ENCODE measurements at places on chromosomes 1 and 21.

- DNase-seq, result peak; percentile 1
Measured at GRCh38 chr21:26967062-26967913, at the start of gene ADAMTS5. ADAMTS5 (minus strand) TSS chr21:26967088; CDS start chr21:26966391, 697 bp downstream.

GRCh38 chr1:21338573-21339355 lies 48.5 kb upstream of the ECE1 start:
- no peak for DNase-seq

DNA sequence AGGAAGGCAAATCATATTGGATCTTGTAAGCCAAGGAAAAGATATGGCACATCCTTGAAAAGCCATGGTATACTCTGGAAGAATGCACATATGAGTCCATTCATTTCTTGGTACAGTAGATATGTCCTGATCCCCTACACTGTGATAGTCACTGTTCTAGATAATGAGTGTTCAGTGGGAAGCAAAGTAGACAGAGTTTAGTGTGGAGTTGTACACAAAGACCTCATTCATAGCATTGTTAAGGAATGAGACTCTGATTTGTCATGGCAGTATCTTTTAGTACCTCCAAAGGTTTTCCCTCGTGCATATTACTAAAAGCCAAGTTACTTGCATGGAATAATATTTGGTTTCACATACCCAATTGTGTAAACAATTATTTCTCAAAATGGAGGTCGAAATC lies 204.7 kb downstream of the NFIA start:
- no peak for DNase-seq

DNA sequence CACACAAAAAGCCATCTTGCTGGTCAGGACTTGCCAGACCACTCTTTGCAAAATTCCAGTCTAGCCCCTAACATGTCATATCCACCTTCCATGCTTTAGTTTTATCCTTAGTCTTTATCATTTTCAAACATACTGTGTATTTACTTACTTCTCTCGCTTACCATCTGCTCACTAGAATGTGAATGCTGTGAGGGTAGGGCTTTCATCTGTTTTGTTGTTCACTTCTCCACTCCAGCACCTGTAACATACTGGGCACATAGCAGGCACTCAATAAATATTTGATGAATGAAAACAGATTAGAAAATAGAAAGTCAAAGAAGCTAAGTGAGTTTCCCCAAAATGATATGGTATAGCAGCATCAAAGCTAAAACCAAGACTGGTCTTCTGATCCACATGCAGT lies 79.9 kb downstream of the OLFML2B start:
- DNase-seq, result no peak

GRCh38 chr21:14979264-14979663 lies 85.5 kb downstream of the NRIP1 start:
- no peak for DNase-seq

DNA sequence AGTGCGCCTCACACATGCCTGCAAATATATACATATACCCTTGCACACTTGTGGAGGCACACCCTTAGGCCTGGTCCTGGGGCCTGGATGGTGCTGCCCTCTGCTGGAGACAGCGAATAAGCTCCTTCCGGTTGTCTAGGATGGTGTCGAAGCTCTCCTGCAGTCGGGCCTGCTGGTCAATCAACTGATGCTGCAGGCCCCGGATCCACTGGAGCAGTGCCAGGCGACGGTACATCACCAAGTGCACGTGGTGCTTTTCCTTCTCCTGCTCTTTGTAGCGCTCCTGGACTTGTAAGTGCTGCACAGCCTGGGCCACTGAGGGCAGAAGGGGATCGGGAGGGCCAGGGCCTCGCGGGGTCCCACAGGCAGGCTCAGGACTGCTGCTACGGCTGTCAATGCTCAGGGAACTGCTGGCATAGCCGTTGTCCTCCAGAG lies 3.1 kb downstream of the C1orf216 start:
- peak; percentile 83 for DNase-seq

DNA sequence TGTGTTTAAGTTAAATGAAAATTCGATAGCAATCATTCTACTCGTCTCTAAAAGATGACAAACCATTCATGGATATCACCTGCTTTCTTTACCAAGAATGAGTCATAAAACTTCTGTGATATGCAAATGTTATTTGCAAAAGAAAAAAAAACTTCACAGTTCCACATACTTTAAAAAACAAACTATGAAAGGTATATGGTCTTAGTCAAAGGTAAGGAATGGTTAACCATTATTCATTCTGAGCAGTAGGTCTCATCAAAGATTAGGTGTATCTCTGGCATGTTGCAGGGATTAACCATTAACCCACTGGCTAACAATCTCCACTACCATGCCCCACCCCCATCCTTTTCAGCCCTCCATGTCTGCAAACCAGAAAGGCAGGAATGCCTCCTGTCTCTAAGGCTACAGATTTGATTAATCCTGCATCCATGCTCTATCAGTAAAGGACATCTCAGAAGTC lies 44.4 kb downstream of the PTPN14 start:
- DNase-seq, result no peak

- peak; percentile 17 for DNase-seq
Measured at GRCh38 chr1:44519035-44519676, 114.1 kb downstream of the RNF220 start.

GRCh38 chr1:15065736-15066135 lies 87.8 kb upstream of the TMEM51 start:
- no peak for DNase-seq

GRCh38 chr1:94922761-94923331 lies 4.1 kb downstream of the CNN3 start:
- DNase-seq, result no peak

GRCh38 chr1:12316331-12316730 lies 86.5 kb downstream of the VPS13D start:
- no peak for DNase-seq

GRCh38 chr1:54230507-54231339 lies 30.8 kb downstream of the MRPL37 start:
- DNase-seq, result peak; percentile 8

DNA sequence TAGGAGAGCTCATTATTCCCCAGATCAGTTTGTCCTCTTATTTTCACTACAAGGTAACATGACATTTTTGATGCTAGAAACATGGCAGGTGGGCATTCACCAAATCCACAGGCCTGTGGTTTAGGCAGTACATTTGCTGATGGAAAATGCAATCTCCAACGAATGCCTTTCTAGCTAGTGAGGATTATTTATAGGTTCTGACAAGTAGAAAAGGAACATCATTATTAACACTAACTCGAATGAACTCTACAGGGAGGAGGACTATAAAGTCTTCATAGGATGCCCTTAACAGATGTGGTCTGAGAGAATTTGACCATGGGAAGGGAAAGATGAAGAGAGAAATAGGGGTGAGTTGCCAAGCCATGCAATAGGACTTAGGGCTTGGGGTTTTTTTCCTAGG lies 71.5 kb upstream of the BCL10 start:
- no peak for DNase-seq

GRCh38 chr1:109763646-109764415 lies at the start of gene EPS8L3:
EPS8L3 (minus strand) TSS chr1:109763923; CDS start chr1:109761749, 2,174 bp downstream.
- DNase-seq, result no peak

DNA sequence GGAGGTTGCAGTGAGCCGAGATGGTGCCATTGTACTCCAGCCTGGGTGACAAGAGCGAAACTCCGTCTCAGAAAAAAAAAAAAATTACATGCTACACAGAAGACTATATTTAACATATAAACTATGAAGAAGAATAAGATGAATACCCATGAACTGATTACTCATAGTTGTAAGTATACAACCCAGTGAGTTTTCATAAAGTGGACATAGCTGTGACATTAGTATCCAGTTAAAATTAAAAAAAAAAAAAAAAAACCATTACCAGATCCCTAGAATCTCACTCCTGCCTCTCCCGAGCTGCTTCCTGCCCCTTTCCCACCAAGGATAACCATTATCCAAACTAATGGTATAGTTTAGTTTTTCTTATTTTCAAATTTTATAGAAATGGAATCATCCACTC lies 37.4 kb downstream of the UBE4B start:
- DNase-seq, result no peak

GRCh38 chr1:4150262-4150661 lies 250.2 kb upstream of the C1orf174 start:
- DNase-seq, result no peak

DNA sequence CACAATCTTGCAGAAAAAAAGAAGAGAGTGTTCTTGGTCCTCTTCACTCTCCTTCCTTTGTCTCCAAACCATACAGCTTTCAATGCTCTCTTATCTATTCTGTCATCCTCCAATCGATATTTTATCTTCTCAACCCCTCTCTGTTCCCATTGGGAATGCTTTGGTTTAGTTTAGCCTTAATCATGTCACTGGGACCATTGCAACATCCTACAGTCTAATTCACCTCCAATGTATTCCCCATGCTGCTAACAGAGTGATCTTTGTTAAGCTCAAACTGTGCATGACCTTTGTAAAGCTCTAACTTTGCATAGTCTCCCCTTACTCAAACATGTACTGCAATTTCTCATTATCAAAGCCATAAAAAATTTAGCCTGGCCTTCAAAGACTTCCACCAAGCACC lies 2.9 kb downstream of the MPL start:
- no peak for DNase-seq

DNA sequence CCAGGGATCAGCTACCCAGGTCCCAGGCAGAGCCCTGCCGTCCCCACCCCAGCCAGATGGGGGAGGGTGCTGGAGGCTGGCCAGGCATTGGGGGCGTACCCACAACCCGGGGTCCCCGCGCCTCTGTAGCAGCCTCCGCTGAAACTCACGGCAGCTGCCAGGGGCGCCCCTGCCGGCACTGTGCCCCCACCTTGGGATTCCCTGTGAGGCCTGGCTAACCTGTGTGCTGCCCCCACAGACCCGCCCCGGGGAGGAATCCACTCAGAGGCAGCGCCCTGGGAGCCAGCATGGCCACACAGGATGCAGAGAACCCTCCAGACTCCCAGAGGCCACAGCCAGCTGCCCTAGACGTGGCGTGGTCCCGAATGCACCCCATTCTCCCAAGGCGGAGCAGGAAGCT lies 3.8 kb downstream of the DVL1 start:
- DNase-seq, result no peak

- DNase-seq, result no peak
Measured at GRCh38 chr1:77288275-77288674, 6.5 kb downstream of the AK5 start.

DNA sequence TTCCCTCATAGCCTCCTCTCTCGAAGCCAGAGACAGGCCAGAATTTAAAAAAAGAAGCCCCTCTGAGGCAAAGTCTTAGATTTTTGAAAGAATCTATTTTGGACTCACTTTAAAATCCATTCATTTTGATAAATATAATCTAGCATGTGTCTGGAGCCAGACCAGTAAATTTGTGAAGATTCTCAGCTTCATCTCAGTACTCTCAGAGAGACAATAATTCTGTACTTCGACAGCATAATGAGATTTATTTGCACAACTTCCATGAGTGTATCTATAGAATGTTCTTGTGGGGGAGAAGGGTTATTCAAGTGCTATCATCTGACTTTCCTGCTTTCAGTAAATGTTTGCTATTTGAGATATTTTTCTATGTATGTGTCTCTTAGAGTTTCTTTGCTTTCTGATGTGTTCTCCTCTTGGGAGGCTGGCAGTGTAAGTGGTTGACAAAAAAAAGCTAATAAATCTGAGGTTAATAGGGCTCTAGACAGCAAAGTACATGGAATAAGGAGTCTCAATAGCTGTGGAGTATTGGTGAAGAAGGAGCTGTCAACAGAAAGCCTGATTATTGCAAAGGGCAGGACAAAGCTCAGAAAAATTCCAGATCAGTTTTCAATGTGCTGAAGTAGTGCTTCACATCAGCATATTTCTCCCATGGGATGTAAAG lies 223.0 kb downstream of the PTBP2 start:
- DNase-seq, result no peak

- no peak for DNase-seq
Measured at GRCh38 chr1:198304431-198304830, 147.6 kb downstream of the NEK7 start.

GRCh38 chr1:153842006-153842471 lies 66.8 kb downstream of the SLC27A3 start:
- DNase-seq, result no peak

- DNase-seq, result no peak
Measured at GRCh38 chr21:42651515-42652401, 1.7 kb upstream of the PDE9A start.

DNA sequence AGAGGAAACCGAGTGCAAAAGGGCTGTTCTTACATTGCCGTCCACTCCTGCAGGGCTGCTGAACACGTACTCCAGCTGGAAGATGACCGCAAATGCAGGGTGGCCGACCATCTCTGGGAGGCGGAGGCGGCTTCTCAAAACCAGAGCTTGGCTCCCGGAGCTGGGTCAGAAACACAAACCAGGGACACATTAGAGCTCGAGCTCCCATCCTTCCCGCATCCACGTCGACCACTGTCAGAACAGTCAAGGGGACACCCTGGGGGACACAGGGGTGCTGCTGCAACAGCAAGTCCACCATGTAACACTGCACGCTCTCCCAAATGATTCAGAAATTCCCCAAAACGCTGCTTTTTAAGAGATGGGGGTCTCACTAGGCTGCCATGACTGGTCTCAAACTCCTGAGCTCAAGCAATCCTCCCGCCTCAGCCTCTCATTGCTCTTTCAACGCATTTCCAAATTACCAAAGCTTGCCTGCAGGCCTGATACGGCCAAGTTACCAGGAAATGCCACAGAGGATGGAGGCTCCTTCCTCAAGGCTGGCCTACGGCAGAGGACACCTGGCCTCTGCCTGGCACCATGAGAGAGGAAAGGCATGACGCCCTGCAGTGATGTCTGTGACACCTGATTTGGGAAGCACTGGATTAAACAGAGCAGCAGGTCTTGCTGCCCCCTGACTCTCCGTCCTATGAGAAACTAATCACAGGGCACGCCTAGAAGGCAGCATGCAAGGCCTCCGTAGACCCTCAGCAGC lies 45.0 kb downstream of the NPHP4 start:
- no peak for DNase-seq

DNA sequence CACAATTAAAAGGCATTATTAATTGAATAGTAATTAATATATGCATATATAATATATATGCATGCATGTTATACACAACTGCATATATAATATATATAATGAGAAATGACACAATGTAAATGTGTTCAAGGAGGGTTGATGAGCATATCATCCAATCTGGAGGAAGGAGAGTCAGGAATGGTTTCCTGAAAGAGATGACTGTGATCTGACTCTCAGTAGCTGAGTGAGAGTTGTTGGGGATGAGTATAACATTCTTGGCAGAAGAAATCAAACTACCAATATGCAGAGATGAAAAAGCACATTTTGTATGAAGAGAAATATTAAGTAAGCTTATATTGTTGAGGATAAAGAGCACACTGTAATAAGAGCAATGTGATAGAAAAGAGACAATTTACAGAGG lies 37.3 kb downstream of the F13B start:
- no peak for DNase-seq

DNA sequence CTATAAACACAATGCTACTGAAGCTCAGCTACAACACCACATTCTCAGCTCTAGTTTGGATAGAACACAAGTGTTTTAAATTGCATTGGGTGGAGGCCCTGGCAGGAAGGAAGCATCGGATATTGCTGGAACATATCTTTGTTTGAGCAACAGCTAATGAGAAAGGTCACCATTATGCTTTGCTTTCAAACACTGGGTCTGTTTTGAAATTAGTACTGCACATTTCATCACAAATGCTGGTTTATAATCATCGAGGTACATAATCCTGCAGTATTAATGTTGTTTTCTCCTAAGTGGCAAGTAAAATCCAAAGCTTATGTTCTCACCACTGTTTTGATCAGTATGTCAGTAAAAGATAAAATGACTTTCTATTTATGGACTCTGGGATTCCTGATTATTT lies 61.5 kb upstream of the ARHGAP29 start:
- no peak for DNase-seq

GRCh38 chr1:84795966-84796600 lies 96.9 kb downstream of the LPAR3 start:
- no peak for DNase-seq

- no peak for DNase-seq
Measured at GRCh38 chr1:165169028-165169427, 187.5 kb downstream of the LMX1A start.

All from CD4-positive, alpha-beta T cell treated with Interferon alpha-2 for 1 hour (primary cell).